ENCODE measurements at places on chromosomes 4 and X.

DNA sequence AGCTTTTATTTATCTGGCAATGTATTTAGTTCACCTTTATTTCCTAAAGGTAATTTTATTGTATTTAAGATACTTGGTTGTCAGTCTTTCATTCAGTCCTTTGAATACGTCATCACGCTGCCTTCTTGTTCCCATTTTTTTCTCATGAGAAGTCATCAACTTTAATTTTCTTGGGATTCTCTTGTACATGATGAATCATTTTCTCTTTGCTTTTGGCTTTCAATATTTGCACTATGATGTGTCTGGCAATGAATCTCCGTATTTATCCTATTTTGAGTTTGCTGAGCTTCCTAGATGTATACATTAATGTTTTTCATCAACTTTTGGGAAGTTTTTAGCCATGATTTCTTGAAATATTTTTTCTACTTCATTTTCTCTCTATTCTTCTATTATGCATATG is 28.4 kb downstream of the CLDN2 start:
- no peak for DNase-seq

DNA sequence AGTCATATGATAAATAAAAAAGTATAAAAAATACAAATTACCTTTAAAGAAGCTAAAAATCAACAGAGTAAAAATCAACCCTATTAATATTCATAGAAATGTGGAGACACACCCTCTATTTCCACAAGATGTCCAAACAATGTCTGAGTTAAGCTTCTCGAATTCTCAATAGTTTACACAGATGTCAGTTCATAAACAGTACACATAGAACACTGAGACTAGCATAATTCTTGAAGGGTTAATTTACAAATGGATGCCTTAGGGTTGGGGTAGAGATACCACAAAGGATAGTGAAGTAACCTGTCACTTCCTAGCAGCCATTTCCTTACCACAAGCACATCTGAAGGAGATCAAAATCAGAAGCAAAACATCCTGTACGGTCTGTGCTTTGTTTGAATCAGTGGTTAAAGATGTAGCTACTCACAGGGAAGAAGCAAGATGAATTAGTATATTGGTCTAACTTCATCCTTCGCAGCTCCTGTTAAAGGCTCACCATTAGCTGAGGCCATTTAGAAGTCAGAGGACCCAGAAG is 2393.9 kb downstream of the ARAP2 start:
- no peak for DNase-seq

DNA sequence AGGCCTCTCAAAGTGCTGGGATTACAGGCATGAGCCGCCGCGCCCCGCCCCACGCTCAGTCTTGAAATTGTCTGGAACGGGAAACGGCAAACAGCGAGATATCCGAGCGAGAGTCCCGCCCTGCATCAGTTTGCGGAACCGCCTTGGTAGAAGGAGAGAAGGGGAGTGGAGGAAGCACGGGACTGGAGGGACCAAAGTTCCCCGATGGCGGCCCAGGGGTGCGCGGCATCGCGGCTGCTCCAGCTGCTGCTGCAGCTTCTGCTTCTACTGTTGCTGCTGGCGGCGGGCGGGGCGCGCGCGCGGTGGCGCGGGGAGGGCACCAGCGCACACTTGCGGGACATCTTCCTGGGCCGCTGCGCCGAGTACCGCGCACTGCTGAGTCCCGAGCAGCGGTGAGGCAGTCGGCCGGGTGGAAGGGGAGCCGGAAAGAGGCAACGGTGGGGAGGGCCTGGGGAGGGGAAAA is at the start of gene BST1:
Gene BST1, plus strand, starts transcription at position 125 of the 463 bp plus-strand sequence. Its CDS starts 80 bp downstream, at position 205.
- DNase-seq, result peak; percentile 88

GRCh38 chrX:130805903-130806302 is 97.1 kb downstream of the ENOX2 start:
- no peak for DNase-seq
